ENCODE measurements at places on chromosomes 13 and 19.

DNA sequence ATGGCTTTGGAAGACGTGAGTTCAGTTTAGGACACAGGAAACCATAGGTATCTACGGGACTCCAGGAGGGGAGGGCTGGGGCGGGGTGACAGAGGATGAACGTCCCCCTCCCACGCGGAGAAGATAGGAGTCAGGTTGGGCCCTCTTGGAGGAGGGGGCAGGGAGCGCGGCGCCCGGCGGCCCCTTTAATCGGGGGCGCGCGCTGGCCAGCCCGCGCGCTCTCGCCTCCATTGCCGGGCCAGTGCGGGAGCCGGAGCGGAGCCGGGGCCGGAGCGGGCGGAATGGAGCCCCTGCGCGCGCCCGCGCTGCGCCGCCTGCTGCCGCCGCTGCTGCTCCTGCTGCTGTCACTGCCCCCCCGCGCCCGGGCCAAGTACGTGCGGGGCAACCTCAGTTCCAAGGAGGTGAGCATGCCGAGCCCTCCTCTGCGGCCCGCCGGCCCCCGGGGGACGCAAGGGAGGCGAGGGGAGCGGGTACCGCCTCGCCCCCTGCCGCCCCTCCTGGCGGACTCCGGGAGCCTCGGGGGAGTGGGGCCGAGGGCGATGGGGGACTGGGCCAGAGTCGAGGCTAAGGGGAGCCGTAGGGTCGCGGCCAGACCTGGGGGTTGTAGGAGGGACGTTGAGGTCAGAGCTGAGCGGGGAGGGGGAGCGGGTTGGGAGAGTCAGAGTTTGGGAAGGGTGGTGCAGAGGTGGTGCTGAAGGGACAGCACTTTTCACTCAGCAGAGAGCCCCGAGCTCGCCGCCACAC lies at the start of gene TMEM145:
TSS of gene TMEM145 (plus strand) at position 214 of the 744 bp plus-strand sequence. CDS start at position 282, 68 bp downstream.
- DNase-seq: no peak

DNA sequence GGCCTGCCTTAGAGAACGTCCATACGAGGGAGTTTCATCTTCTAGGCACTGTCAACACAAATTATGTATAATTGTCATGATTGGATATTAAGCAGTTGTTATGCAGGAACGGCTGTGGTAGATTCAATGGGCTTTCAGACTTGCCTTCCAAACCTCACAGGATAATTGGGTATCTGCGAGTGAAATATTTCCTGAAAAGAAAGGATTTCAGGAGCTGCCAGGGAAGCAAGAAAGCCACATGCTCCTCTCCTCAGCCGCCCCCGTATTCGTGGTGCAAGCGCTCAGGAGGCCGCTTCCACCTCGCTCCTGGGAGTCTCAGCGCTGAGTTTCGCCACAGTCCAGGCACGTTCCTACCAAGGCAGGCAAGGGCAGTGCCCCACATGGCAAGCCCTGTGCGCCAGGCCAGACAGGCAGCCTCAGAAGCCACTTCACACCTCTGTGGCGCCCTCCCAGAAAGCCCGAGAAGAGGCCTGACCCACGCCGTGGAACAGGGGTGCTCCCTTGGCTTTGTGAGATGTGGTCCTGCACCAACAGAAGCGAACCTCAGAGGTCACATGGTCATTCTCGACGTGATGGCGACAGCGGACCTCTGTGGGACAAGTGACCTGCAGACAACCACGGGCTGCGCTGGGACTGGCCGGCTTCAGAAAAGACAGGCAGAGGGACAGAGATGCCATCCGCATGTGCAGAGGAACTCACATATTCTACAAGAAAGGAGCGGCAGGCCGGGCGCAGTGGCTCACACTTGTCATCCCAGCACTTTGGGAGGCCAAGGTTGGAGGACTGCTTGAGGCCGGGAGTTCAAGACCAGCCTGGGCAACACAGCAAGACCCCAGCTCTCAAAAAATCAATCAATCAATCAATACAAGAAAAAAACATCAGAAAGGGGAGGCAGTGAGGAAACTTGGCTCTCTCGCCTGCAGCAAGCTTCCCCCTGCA lies 41.4 kb downstream of the CEBPG start:
- no peak for DNase-seq

- DNase-seq: no peak
Measured at GRCh38 chr19:17871878-17872250, at the start of gene SLC5A5. Gene SLC5A5, plus strand, starts transcription at chr19:17871945. Its CDS starts 375 bp downstream, at chr19:17872320.

GRCh38 chr13:39586151-39586550 lies 16.8 kb downstream of the LHFPL6 start:
- DNase-seq: no peak

DNA sequence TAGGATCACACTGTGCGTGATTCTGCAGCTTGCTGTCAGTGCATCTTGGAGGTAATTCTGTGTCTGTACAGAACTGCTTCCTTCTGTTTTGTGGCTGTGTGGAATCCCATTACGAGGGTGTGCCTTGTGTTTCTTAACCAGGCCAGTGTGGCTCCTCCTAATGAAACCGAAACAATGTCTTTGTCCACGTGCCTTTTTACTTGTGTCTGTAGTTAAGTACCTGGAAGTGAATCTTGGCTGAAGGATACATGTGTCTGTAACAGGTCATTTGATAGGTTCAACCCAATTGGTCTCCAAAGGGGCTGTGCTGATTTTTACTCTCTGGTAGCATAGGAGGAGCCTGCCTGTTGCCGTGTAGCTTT lies 13.1 kb downstream of the NOP53 start:
- no peak for DNase-seq

DNA sequence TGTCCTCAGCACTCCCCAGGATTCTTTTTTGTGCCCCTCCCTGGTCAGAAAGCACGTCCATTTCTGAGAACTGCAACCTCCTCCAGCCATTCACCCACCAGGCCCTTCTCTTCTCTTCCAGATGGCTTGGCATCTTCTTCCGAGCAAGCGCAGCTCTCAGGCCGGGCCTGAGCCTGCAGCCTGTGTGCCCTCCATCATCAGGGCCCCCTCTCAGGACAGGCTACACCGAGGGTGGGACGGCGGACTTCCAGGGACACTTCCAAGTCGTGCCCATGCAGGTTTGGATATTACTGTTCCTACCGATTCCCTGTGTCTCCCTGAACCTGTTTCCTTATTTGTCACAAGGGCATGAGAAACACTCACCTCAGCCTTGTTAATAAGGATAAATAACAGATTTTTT lies 28.4 kb downstream of the SOX1 start:
- no peak for DNase-seq

DNA sequence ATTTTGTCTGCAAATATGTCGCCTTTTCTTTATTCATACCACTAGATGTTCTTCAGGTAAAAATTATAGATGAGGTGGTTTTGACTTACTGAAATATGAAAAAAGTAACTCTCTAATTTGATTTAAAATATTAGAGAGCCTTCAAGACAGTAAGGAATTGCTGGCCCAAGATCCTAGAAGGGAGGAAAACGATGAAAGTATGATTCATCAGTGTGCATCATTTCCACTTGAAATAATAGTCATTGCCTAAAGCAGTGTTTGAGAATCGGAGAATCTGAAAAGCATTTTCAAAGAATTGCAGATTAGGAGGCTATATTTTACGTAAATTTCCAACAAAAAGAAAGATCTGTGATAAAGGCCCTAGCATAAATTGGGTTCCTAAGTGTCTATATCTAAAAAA lies 1707.9 kb upstream of the PRR20A start:
- no peak for DNase-seq

DNA sequence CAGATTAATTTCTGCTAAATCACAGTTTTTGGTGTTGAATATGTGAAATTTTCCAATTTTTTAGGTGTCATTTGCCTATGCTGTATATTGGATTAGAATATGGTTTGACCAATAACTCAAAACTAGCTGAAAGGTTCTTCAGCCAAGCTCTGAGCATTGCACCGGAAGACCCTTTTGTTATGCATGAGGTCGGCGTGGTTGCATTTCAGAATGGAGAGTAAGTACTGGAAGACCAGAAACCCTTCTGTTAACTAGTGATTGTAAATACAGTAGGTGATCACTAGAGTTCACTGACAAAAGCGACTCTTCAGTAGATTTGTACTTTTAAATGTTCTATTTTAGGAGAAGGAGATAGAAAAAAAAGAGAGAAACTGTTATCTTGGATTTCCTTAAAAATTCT lies 22.3 kb downstream of the CDC16 start:
- DNase-seq: no peak

- DNase-seq: no peak
Measured at GRCh38 chr13:79227418-79227817, 178.6 kb downstream of the RBM26 start.

- DNase-seq: no peak
Measured at GRCh38 chr19:29662278-29662603, 3.0 kb upstream of the PLEKHF1 start.

- no peak for DNase-seq
Measured at GRCh38 chr13:34847766-34848165, 94.3 kb upstream of the NBEA start.

GRCh38 chr13:99281811-99282263 lies 23.7 kb upstream of the GPR18 start:
- no peak for DNase-seq

GRCh38 chr13:90430127-90430526 lies 917.4 kb upstream of the MIR17HG start:
- DNase-seq: no peak

- no peak for DNase-seq
Measured at GRCh38 chr19:33788676-33789075, 8.0 kb upstream of the KCTD15 start.

- no peak for DNase-seq
Measured at GRCh38 chr13:48220981-48221685, 11.9 kb upstream of the ITM2B start.

DNA sequence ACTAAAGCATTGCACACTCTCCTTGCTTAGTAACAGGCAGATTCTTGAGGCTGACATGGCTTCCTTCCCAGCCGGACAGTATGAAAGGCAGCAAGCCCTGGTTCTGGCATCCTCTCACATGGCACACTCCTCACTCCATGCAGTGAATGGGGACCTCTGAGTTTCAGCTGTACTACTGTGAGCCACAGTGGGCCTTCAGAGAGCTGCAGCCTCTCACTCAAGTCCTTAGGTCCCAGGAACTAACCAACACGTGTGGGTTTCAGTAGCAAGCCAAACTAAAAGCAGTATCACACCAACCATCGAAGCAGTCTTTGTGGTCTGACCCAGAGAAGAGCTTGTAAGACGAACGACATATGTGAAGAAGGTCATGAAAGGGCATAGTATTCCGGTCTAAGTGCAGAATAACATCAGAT lies 128.2 kb downstream of the TBC1D4 start:
- no peak for DNase-seq

- no peak for DNase-seq
Measured at GRCh38 chr19:47549261-47549862, 23.6 kb downstream of the ZNF541 start.

DNA sequence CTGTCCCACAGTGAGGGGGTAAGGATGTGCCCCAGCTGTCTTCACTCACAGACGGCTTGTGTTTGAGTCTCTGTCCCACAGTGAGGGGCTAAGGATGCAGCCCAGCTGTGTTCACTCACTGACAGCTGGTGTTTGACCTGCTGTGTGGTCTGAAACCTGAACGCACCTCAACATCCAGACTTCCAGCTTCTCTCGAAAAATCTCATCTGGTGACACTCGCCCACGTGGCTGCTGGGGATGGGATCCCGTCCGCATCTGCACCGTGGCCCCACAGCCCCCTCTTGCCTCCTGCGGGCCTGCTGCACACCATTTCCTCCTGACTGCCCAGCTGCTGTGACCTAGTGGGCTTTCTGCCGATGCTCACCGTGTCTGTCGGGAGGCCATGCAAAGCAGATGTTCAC lies 27.3 kb downstream of the CHAF1A start:
- DNase-seq: no peak

DNA sequence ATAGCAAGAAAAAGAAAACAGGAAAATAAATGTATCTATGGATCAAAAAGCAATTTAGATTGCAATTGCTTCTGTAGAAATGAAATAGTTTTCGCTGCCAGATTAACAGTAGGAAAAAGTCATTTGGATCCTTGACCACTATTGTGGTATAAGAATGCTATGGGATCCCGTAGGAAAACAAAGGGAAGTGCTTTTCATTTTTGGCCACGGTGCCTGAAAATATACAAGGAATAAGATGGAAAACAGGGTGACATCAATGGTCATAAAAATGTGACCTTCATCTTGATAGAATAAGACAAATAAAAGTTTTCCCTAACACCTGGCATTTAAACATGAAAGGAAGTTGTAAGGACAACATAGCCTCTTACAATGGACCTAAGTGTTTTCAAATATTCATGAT lies 622.8 kb downstream of the DACH1 start:
- no peak for DNase-seq

GRCh38 chr19:34178274-34178610 lies 5.9 kb downstream of the LSM14A start:
- no peak for DNase-seq

- DNase-seq: peak; percentile 3
Measured at GRCh38 chr13:50529154-50529882, 314.2 kb downstream of the DLEU7 start.

DNA sequence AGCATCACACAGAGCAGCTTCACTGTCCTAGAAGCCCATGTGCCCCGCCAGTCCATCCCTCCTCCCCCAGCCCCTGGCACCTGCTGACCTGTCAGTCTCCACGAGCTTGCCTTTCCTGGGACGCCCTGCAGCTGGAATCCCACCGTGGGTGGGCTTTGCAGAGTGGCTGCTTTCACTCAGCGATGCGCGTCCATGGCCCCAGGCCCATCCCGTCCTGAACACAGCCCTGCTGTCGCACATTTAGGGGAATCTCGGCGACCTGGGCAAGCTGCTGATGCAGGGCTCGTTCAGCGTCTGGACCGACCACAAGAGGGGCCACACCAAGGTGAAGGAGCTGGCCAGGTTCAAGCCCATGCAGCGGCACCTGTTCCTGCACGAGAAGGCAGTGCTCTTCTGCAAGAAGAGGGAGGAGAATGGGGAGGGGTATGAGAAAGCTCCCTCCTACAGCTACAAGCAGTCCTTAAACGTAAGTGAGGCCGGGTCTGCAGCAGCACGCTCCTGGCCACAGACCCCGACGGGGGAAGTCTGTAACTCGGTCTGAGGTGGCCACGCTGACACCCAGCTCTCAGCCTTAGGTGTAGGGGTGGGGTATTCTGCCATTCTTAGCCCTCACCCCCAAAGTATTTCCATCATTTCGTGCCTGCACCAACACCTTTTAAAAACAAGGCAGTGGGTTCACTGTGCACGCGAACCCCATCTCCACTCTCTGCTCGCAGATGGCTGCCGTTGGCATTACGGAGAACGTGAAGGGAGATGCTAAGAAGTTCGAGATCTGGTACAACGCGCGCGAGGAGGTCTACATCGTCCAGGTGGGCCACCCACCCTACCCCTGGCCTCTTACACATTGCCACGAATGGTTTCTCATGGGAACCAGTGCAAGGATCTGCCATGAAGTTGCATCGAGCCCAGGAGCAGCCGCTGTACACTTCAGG lies 18.3 kb upstream of the F7 start:
- DNase-seq: no peak

GRCh38 chr19:13001502-13002165 lies 6.4 kb downstream of the NFIX start:
- no peak for DNase-seq

- no peak for DNase-seq
Measured at GRCh38 chr19:40650749-40651305, 39.6 kb downstream of the NUMBL start.

- DNase-seq: no peak
Measured at GRCh38 chr13:51961493-51962403, 49.5 kb downstream of the ATP7B start.

DNA sequence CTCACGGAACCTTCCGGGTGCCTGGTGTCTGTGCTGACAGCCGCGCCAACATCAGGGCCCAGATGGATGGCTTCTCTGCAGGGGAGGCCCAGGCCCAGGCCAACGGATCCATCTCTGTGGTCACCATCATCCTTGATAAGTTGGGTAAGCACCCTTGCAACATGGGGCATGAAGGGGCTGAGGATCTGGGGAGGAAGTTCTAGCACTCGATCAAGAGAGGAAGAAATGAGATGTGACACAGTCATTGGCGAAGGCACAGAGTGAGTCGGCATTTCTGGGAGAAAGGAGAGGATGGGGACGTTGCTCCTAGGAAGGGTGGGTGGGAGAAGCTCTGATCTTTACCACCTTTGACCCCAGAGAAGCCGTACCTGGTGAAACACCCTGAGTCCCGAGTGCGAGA lies 4.4 kb downstream of the CILP2 start:
- DNase-seq: no peak
